ENCODE measurements at places on chromosomes 5 and 9.
A peak's percentile ranks its signal among the peaks of the same experiment; 100 is the strongest.

- no peak for DNase-seq
These were observed 51.6 kb downstream of the F2RL2 start for GRCh38 chr5:76571559-76571958.

DNA sequence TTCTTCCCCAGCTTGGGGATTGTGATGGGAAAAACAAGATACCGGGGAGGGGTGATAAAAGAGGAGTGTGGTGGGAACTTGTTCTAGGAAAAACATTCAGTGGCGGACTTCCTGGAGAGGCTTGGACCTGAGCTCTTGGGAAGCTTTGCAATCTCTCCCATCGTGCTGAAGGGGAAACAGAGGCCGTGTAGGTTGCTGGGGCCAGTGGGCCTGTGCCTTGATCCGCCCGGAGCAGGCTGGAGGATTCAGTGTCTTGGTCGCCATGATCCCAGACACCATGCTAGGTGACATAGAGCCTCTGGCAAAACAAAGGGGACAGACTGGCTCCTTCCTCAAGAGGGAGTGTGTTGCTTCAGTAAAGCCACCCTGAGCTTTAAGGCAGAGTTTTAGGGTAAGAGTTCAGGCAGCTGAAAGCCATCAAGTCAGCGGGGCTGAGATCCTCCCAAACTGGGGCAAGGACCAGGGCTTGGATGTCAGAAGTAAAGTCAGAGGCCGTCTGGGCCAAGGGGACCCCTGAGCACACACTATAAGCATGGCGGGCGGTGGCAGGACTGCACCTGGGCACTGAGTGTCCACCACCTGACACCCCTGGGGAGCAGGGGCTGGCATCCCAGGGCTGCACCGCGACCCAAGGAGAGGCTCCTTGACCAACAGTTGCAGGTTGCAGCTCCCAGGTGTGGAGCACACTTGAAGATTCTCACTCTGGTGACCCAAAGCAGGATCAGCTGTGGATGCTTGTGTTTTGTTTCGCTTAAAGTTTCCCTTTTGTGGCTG, 44.7 kb downstream of the TRIP13 start:
- no peak for DNase-seq

DNA sequence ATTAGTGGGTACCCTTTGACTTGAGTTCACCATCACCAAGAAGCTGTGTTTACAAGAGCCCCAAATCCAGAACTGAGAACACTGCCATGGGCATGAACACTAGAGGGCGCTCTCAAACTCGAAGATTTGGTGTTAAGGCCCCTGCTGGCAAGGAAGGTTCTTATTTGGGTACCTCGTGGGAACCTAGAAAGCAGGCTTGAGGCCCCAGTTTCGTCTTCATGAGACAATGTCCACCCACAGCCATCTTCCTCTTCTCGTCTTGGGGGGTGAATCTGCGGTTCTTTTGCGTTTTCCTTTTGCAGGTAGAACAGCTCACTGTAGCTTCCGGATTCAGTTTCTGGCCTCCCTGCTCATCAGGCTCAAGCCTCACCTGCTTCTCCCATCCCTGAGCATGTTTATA, 184.0 kb downstream of the SEMA5A start:
- peak; percentile 70 for DNase-seq

GRCh38 chr9:105074491-105074890, 146.5 kb upstream of the ABCA1 start:
- no peak for DNase-seq

DNA sequence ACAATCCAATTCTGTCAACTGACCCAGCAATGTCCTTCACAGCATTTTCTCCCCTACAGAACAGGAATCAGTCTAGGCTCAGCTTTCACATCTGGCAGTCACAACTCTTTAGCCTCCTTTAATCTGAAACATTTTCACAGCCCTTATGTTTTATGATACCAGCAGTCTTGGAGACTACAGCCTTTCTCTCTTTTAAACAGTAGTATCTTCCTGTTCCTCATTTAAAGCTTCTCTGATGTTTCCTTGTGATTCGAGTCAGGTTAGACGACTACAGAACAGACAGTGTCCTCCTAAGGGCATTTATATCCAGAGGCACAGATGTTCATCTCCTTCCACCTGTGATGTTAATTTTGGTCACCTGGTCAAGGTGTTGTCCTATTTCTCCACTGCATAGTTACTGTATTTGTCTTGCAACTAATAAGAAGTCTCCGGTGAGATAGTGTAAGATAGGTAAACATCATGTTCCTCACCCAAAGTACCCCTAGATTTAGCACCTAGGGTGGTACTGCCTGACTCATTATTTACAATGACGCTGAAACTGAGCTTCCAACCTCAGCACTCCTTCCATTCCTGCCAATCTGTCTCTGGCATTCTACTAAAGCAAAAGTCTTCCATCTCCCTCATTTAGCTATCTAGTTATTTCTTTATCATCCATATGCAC, 20.7 kb downstream of the TTC39B start:
- DNase-seq, result no peak

GRCh38 chr5:134392301-134392700, 19.4 kb downstream of the CDKN2AIPNL start:
- DNase-seq, result no peak

- no peak for DNase-seq
These were observed 11.3 kb downstream of the NINJ1 start for GRCh38 chr9:93122721-93123221.

DNA sequence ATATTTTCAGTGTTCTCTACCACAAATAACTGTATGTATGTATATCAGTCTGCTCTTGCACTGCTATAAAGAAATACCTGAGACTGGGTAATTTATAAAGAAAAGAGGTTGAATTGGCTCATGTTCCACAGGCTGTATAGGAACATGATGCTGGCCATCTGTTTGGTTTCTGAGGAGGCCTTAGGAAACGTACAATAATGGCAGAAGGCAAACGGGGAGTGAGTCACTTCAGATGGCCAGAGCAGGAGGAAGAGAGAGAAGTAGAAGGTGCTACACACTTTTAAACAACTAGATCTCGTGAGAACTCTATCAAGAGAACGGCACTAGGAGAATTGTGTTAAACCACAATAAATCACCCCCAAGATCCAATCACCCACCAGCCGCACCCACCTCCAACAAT, 121.7 kb downstream of the ADAMTS6 start:
- DNase-seq, result no peak

GRCh38 chr5:33258553-33258952, 182.2 kb upstream of the TARS1 start:
- no peak for DNase-seq

GRCh38 chr5:55035480-55035879, 11.4 kb downstream of the GZMK start:
- DNase-seq, result no peak

DNA sequence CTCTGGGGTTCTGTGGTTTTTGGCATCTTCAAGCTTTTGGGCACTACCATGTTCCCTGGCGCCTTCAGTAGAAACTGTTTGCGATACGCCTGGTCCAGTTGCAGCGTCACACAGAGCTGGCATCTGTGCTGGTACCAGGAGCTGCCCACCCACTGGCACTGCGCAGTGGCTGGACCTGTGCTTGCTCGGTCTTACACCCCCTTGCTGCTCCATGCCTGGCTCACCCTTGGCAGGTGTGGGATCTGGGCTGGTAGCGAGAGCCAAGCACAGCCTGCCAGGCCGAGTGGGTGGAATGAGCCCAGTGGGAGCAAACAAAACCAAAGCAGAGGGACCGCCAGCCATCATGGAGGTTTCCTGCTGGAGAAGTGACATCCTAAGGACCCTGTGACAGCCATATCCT, 170.2 kb upstream of the IRX2 start:
- no peak for DNase-seq

DNA sequence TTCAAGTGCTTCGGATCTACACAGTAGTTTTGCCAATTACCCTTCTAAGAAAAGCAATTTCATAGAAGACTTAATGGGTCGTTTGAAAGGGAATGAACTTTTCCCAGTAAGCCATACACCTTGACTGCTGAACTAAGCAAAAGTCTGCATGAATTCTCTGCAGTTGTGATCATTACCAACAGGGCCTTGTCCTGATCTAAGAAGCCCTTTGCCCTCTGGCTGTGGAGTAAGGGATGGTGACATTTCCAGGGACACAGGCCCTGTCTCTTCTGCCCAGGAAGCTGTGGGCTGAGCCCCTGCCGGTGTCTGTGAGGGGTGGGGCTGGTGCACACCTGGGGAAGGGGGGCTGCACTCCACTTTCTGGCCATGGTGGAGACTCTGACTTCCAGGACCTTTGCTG, 30.5 kb downstream of the ZDHHC11 start:
- no peak for DNase-seq

DNA sequence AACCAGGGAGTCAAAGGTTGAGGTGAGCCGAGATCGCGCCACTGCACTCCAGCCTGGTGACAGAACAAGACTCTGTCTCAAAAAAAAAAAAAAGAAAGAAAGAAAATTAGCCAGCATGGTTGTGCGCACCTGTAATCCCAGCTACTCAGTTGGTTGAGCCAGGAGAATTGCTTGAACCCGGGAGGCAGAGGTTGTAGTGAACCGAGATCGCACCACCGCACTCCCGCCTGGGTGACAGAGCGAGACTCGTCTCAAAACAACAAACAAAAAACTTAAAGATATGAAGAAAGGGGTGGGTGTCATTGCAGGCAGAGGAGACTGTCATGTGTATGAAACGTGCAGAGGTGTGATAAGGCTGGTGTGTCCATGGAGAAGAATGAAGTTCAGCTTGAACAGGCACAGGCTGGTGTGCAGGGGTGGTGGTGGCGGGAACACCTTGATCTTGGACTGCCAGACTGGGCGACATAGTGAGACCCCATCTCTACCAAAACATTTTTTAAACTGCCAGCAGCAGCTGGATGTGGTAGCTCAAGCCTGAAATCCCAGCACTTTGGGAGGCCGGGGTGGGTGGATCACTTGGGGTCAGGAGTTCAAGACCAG, 69.6 kb downstream of the UGCG start:
- DNase-seq, result no peak

- no peak for DNase-seq
These were observed 567.7 kb downstream of the TLR4 start for GRCh38 chr9:118271936-118272335.

DNA sequence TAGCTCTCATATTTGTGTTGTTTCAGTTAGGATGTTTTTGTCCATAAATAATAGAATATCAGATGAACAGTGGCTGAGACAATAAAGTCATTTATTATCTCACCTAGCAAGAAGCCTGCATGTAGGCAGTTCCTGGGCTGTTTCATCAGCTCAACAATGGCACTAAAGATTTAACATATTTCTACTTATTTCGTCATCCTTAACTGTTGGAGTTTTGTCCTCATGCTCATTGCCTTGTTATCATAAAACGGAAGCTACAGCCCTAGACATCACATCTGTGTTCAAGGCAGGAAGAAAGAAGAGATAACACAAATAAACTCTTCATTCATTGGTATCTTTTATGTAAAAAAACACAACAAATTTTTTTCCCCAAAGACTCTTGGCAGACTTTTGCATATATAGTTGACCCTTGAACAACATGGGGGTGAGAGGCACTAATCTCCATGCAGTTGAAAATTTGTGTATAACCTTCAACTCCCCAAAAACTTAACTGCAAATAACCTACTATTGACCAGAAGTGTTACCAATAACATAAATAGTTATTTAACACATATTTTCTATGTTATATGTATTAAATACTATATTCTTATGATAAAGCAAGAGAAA, 277.2 kb upstream of the ADRA1B start:
- no peak for DNase-seq

DNA sequence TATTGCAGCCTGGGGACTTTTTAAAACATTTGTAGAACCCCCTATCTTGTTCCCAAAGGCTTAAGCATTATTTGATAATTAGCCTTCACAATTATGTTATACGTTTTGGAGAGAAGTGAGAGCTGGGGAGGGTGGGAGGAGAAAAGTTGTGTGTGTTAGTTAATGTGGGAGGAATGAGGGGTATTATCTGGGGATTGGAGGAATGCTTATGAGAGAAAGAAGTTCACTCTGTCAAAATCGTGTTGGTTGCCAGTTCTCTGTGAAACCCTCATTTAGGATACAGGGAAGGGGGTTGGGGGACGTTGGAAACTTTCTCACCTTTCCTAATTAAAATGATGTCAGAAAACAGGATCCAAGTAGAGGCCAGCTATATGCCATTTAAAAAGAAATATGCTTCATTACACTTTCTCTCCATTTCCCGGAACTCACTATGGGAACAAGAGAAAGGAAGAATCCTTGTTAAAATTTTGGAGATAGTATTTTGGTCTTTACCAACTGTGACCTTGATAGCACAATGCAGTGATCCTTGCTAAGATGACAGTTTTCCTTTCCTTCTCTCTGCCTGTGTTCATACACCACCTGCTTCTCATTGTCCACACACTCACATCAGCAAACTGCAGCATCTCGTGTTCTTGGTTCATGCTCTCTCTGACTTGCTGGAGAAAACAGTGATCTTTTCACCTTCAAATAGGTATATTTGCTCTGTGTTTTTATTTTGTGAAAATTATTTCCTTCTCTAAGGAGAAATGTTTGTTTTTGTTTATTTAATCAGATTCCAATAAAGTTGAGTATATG, 336.7 kb upstream of the CLINT1 start:
- DNase-seq, result no peak

GRCh38 chr5:191949-192690, 825 bp downstream of the LRRC14B start:
- DNase-seq, result no peak

GRCh38 chr5:122129306-122129705, at the start of gene ZNF474:
Gene ZNF474 (plus strand): TSS chr5:122129546. CDS start chr5:122151991, 22,445 bp downstream.
- DNase-seq, result peak; percentile 29

All from NCI-H774 (cell line).